ENCODE measurements at places on chromosomes 5 and 9. TPM values are rescaled to one million over a fixed set of nuclear protein-coding genes. Genes with fewer than 3 reads are reported as not detected.

Gene SCGB3A2
- not detected for total RNA-seq

Gene HAVCR1
- total RNA-seq = not detected

Gene PCDHA2
- total RNA-seq = not detected

Gene PNPLA7
- total RNA-seq = 0.11 TPM

Gene CTSL
- total RNA-seq = 124 TPM
